ENCODE measurements at places on chromosomes 2 and 18.

DNA sequence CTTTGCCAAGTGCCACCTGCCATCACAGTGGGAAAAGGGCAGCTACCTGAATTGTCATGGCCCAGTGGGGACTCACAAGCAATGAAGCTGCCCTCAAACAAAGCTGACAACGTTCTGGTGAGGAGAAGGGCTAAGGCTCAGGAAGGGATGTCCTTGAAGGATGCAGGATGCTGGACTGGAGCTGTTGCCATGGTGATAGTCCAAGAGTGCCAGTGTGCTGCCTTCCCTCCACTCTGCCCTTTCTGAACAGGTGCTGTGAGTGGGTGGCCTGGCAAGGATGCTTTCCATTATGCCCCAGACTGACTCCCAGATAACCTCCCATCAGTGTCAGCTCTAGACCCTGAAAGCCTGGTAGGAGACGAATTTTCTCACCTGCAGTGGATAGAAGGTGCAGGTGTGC is 137.8 kb upstream of the GYPC start:
- no peak for DNase-seq

DNA sequence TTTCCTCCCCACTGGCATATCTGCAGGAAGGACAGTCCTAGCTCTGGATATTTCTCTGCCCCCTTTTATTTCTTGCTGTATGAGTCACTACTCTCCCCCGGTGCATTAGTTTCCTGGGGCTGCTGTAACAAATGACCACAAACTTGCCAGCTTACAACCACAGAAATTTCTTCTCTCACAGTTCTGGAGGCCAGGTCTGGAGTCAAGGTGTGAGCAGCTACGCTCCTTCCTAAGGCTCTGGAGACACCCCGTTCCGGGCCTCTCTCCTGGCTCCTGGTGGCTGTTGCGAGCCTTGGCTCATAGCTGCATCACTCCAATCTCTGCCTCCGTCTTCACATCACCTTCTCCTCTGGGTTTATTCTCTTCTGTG is 34.1 kb downstream of the PTPRM start:
- no peak for DNase-seq

GRCh38 chr2:197633109-197633657 is 42.2 kb downstream of the RFTN2 start:
- DNase-seq: no peak

DNA sequence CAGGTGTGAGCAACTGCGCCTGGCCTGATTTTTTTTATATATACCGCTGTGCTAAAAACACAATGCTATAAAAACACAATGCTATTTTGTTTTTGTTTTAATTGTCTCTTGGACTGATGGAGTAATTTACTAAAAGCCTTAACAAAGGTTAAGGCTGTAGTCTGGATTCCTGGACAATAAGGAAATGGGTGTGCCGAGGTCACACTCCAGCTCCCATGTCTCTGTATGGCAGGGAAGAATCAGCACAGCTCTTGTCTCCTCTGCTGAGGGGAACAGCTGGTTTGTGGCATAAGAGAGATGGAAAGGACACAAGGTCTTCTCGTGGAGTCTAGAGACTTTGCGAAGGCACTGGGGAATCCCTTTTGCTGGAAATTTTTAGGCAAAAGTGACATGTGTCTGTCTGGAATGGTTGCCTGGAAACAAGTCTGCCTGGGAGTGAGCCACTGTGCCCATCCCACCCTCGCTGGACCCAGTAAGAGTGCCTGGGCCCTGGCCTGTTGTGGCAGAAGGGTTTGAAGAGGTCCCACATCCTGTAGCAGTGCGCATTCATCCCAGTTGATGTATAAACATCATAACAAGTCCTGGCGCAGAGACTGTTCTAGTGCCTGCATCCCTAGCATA is 73.1 kb downstream of the MAPK4 start:
- DNase-seq: no peak

GRCh38 chr2:84886791-84887190 is 5.9 kb upstream of the TRABD2A start:
- DNase-seq: no peak

DNA sequence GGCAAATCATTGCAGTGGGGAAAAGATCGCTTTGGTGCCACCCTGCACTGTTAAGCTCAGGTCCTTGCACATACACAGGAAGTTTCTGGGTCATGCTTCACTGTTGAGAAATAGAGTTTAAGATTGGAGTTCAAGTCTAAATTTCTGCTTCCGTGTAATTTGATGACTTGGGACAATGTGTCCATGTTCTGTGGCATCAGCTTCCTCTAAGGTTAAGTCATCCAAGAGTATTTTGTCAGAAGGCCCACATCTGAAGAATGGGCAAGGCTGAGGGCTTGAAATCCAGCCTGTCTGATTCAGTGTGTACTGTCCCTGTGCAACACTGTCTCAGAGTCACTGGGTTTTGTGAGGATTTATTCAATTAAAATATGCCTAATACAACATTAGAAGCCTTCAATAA is 880.7 kb downstream of the SUCLG1 start:
- no peak for DNase-seq

DNA sequence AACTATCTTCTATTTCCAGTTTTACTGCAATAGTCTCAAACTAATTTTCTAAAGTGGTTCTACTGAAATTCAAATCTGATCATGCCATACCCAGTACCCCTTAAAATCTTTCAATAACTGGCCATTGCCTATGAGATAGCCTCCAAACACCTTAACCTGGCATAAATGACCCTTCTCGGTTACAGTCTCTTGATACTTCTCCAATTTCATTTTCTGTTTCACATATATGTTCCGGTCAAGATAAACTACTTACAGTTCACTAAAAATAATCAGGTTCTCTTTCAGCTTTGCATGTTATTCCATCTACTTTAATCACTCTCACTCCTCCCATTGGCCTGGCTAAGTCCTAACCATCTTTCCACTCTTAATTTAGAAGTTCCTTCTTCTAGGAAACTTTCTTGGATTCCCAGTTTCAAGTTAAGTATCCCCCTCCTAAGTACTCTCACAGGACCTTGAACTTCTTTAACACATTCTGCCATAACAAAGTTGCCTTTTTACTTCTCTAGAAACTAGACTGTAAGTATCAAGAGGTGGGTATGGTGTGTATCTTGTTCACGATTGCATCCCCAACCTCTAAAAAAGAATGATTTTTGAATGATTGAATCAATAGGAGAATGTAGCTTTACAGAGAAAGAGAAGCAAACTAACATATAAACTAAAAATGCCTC is 110.2 kb upstream of the RBBP8 start:
- DNase-seq: no peak

- DNase-seq: no peak
Measured at GRCh38 chr2:125698280-125698679, 957.7 kb upstream of the GYPC start.

GRCh38 chr2:41784496-41784895 is 263.3 kb upstream of the PKDCC start:
- no peak for DNase-seq

- no peak for DNase-seq
Measured at GRCh38 chr2:118006326-118006725, 7.5 kb downstream of the CCDC93 start.

DNA sequence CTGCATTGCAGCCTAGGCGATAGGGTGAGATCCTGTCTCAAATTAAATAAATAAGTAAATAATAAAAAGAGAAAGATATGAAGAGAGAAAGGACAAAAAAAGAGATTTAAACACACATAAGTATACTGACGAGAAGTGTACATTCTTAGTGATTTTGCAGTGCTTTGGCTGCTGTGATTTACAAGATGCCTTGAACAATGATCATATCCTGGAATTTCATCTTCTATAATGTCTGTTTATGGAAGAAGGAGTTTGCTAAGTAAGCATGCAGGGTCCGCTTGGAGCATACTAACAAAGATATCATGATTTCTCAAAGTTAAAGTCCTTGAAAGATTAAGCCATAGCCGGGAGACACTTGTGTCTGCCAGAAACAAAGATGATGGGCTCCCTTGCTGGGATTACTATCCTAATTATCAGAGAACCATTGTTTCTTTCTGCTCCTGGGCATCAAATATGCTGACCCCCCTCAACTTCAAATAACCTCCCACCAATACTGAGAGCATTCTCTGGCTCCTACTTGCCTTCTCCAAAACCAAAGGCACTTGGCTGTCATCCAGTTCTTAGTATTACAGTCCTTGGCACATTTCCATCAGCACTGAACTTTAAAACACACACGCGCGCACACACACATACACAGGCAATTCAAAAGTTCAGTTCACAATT is 47.5 kb upstream of the STAM2 start:
- DNase-seq: peak; percentile 59

DNA sequence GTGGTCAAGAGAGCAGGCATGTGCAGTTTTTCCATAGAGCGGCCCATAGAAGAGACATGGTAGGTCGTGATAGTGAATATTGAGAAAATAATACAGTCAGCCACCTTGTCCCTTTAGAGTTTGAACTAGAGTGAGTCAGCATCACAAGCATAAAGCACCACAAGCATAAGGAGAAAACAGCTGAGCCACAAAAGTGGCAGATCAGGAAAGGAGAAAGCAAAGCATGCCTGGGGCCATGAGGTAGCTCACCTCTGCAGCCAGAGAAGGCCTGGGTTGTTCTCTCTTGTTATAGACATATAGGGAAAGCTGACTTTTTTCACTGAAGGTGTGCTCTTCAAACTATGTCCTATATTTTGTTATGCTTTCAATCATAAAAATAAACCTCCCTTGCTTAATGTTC is 879.0 kb downstream of the DSC3 start:
- DNase-seq: no peak

DNA sequence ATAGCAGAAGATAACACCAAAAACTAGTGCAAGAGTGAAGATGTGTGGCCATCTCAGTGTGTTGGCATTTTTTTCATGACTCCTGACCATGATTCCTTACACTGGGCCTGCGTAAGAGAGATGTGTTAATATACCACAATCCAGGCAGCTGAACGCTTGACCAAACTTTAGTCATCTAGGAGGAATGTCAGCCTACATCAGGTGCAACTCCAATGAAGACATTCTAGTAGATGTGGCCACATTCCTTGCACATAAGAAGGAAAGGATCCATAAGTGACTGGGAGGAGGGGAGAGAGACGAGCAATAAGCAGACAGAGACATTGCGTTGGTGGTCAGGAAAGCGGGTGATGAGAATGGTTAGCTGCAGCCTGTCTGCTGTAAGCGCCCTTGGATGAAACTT is 42.6 kb downstream of the CYRIA start:
- peak; percentile 53 for DNase-seq

- DNase-seq: peak; percentile 92
Measured at GRCh38 chr2:27078267-27079194, at the start of gene EMILIN1. EMILIN1 (plus strand) TSS chr2:27078615; CDS start chr2:27079066, 451 bp downstream.

DNA sequence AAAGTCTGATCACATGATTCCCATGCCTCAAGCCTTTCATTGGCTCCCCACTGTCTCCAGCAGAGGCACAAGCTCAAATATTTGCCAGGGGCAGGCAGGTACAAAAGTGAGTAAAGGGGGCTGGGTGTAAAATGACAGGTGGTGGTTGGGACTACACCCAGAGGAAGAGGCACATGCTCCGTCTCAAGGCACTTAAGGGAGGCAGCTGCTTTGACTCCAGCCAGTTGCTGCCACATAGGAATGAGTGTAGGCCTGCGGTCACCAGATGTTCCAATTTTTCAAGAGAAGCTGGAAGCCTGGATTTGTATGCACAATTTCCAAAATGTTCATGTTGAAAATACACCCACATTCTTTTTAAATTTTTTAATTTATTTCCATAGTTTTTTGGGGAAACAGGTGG is 164.4 kb downstream of the UPP2 start:
- DNase-seq: no peak

- DNase-seq: no peak
Measured at GRCh38 chr2:24418166-24418841, 58.0 kb upstream of the ITSN2 start.

GRCh38 chr2:100673691-100674485 is 111.1 kb downstream of the PDCL3 start:
- DNase-seq: no peak

DNA sequence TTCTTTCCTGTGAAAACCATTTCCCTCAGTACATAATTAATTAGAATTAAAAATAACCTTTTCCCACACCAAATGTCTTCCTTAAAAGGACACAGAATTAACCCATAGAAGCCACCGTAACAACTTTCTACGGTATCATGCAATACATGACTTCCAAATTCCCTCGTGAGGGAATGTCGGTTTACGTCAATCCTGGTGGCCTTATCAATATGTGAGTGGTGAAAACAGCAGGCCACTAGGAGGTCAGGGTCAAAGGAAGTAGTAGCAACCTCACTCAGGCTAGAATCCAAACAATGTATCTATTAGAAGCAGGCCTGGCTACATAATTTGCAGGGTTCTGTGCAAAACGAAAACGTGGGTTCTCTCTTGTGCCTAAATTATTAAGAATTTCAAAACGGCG is 112.2 kb downstream of the GAREM1 start:
- DNase-seq: no peak

- DNase-seq: no peak
Measured at GRCh38 chr2:20224164-20224715, 690 bp downstream of the SDC1 start.

GRCh38 chr2:112137516-112138158 is 548 bp upstream of the FBLN7 start:
- DNase-seq: no peak

- DNase-seq: peak; percentile 74
Measured at GRCh38 chr2:28665041-28665704, 86.5 kb upstream of the PPP1CB start.

DNA sequence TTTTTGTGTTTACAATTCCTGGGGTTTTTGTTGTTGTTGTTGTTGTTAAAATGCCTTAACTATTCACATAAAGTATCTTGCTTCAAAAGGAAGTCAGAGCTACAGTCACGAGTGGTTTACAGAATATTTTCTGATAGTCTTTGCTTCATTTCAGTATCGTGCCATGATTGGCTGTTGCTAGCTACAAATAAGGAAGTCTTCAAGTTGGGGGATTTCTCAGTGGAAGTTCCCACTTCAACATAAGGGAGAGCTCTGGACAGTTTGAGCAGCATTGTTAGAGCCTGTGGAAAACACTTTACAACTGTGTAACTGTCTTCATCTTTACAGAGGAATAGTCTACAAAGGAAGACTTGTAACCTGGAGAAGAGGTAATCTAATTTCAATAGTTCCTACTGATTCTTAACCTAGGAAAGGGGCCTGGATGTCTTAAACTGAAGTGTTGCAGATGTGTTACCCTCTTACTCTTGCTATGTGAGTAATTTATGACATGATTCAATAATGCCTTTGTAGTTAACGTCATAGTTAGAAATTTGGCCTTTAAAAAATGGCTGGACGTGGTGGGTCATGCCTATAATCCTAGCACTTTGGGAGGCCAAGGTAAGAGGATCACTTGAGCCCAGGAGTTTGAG is 23.4 kb upstream of the TANK start:
- peak; percentile 13 for DNase-seq

DNA sequence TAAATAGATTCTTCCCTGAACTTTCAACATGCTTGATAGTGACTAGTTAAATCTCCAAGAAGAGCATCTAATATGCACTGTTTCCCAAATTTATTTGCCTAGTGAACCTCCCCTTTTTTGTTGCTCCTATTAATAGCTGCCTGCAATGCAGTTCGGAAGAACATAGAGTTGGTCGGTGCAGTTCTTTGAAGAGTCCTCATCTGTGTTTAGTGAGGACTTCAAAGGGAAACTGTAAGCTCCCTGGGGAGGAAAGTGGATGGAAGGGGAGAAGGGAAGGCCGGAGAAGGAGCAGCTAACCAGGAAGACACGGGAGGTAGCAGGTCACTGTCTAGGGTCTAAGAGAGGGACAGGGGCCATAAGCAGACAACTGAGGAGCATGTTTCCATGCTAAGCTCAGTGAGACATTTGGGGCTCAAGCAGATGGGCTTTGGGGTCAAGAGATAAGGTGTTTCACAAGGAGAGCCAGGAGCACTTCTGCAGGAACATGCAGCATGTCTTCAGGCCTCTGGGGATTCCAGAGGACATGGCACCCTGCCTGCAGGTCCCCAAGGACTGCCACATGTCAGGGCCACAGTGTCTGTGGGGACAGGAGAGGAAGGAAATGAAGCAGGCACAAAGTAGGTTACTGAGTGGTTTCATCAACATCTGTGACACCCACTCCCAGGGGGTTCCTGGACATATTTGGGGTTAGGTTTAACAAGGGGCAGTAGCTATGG is 48.7 kb upstream of the ANXA4 start:
- DNase-seq: no peak

Measured in AG04450 (cell line).